GM12878 (cell line): ENCODE measurements at places on chromosomes 12 and 14. TPM values are rescaled to one million over a fixed set of nuclear protein-coding genes. Genes with fewer than 3 reads are reported as not detected.
A peak's percentile ranks its signal among the peaks of the same experiment; 100 is the strongest.

Gene KRT3
- total RNA-seq, result not detected in 2 replicates

- 0 out of 2 replicates have a peak, but pooled peaks cover 4% of the 10 kb centered on the region for H3K4me1 ChIP-seq
- DNase-seq, result no peak
- H3K36me3 ChIP-seq, result peaks cover 69% of the 10 kb centered on the region
- H3K4me3 ChIP-seq, result no peak overlapping the region
- H3K27ac ChIP-seq, result no peak overlapping the region
These were observed 57.7 kb downstream of the ATP2A2 start for GRCh38 chr12:110338754-110339153.

- peak overlapping the region; percentile 32; the same call in 1 of the 2 replicates for H3K4me3 ChIP-seq
- no peaks in the 10 kb centered on the region for H3K36me3 ChIP-seq
- H3K27me3 ChIP-seq, result no peaks in the 10 kb centered on the region
- peaks cover 11% of the 10 kb centered on the region for H3K4me1 ChIP-seq
- peak overlapping the region; percentile 6; the same call in 1 of the 2 replicates for H3K27ac ChIP-seq
These were observed 24.8 kb downstream of the ATF7 start for GRCh38 chr12:53601296-53601847.

DNA sequence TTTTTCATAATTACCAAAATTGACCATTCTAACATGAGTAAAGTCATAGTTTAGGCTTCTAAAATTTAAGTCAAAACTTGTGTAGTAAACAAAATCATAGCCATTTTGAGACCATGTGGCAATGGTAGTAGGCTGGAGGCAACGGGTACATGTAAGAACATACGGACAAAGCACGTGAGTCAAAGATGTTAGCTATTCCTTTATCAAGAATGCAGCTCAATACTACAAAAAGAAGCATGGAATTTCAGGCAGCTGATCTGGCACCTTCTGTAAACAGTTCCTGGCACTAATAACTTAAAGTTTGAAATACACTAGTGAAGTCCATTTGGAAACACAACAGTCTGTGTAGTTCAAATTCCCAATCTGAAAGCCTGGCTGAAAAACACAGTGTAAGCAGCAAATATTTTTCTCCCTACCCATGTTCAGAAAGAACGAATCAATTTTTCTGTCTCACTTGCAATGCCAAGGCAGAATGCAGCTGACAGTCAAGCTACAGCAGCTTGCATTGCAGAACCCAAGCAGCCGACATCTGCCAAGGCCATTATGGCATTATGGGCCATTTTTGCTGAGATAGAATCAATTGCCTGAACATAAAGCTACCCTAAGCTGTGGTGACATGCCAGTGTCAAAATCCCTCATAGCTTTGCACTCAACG lies 29.3 kb downstream of the MYF5 start:
- H3K27ac ChIP-seq, result no peak overlapping the region
- DNase-seq, result no peak
- H3K4me1 ChIP-seq, result no peaks in the 10 kb centered on the region
- H3K4me3 ChIP-seq, result no peak overlapping the region

GRCh38 chr12:102118874-102119273 lies 1.0 kb downstream of the NUP37 start:
- peaks cover 3% of the 10 kb centered on the region; the same call in 1 of the 2 replicates for H3K36me3 ChIP-seq
- no peak overlapping the region for H3K27ac ChIP-seq
- H3K4me3 ChIP-seq, result peak overlapping the region; percentile 88
- no peaks in the 10 kb centered on the region for H3K4me1 ChIP-seq

DNA sequence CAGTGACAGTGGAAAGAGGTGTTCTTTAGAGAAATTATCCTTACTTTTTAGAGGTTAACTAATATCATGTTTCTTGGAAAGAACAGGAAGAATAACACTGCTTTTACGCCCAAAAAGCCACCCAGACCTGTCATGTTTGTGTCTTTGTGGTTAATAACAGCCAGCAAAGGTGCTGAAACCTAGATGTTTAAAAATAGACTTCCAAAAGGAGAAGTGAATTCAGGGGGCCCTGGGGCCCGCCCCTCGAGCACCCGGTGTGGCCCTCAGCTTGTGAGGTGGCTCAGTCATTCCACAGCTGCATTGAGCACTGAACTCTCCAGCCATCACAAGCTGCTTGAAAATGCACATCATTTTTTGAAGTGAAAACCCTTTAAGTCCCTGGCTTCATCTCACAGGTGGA lies 20.8 kb upstream of the AMN start:
- peak overlapping the region; percentile 98 for H3K27ac ChIP-seq
- peaks cover 32% of the 10 kb centered on the region for H3K36me3 ChIP-seq
- peaks cover 59% of the 10 kb centered on the region for H3K4me1 ChIP-seq
- peak; percentile 76 for DNase-seq
- no peaks in the 10 kb centered on the region for H3K27me3 ChIP-seq

GRCh38 chr12:94404854-94405253 lies 54.8 kb downstream of the CEP83 start:
- H3K27me3 ChIP-seq, result no peaks in the 10 kb centered on the region
- peak overlapping the region; percentile 91 for H3K27ac ChIP-seq
- no peaks in the 10 kb centered on the region for H3K4me1 ChIP-seq
- no peaks in the 10 kb centered on the region; the same call in 1 of the 2 replicates for H3K36me3 ChIP-seq

DNA sequence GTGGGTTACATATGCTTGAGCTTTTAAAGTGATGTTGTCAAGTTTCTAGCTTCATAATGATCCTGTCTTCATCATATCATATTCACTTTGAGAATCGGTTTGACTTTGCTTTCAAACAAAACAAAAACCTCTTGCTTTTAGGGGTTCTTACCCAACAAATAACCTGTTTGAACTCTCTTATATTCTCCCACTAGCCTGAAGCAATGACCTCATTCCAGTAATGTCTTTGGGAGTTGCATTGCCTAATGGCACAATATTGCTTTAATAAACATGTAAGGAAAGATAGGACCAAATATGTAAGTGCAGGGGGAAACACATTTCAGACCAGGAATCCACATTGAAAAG lies 27.7 kb downstream of the WBP11 start:
- peaks cover 5% of the 10 kb centered on the region for H3K4me1 ChIP-seq
- H3K27me3 ChIP-seq, result no peaks in the 10 kb centered on the region
- H3K4me3 ChIP-seq, result peak overlapping the region; percentile 86
- no peak overlapping the region; the same call in 1 of the 2 replicates for H3K27ac ChIP-seq
- no peak for DNase-seq

DNA sequence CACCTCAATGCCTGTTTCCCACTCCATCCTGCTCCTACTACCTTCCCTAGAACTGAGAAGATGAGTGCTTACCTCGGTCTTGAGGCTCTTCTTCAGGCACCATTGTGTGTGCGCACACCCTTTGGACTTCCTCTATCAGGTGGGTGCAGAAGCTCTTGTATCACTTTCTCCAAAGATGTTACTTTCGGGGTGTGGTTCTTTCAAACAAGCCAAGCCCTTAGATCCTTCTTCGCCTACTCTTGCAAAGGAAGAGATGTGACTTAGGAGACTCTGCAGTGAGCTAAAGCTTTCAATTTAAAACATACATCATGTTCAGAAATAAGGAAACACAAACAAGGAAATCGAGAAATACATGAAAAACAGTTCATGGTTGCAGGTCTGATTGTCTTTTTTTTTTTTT lies at the start of gene CLEC4C:
Gene CLEC4C (minus strand): TSS at position 130 of the 400 bp plus-strand sequence. CDS start 27 bp downstream, at position 103.
- no peak for DNase-seq
- H3K4me1 ChIP-seq, result peaks cover 24% of the 10 kb centered on the region
- peak within 1 kb of the TSS; percentile 39; the same call in 1 of the 2 replicates for H3K27ac ChIP-seq

DNA sequence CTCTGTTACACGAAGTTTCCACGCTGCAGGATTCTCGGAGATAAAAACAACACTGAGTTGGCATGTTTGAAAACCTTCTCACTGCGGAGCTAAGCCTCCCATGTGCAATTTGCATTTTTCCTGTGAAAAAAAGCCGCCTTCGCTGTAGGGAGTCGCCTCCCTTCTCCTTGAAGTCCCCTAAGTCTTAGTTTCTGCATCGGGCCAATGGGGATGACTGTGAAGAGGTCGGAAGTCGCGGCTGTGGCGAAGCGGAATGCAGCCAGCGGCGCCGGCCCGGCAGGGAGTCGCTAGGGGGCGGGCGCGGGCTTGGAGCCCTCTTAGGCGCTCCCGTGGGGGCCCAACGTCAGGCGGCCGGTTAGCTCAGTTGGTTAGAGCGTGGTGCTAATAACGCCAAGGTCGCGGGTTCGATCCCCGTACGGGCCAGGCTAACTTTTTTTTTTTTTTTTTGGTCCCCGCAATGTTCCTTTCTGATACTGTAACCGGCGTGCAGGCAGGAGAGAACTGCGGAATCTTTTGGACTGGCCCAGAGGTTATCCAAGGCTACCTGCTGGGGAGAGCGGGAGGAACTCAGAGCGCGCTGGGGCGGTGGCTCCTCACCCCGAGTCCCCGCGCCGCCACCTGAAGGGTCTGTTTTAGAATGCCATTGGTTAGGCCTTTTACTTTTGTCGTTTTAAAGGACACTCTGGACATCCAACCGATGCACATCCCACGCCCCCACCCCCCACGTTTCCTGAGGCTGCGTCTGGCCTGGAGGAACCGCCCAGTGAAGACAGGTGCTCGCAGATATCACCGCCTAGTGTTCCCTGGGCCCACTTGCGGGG lies 2.6 kb upstream of the ZNF839 start:
- peak overlapping the region; percentile 61; the same call in 1 of the 2 replicates for H3K27ac ChIP-seq
- peak overlapping the region; percentile 75 for H3K4me3 ChIP-seq
- H3K4me1 ChIP-seq, result peaks cover 27% of the 10 kb centered on the region
- DNase-seq, result peak; percentile 61

DNA sequence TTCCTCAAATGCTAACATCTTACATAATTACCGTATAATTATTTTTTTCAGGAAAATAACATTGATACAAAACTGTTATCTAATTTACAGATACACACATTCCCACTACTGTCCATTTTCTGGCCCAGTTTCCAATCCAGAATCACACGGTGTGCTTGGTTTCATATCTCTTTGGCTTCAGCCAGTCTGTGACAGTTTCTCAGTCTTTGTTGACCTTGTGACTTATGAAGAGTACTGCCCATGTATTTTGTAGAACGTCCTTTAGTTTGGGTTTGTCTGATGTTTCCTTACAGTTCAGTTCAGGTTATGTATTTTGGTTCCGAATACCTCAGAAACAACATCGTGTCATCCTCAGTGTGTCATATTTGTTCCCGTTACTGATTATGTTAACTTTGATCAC lies 16.2 kb downstream of the RXYLT1 start:
- DNase-seq, result no peak
- no peaks in the 10 kb centered on the region for H3K4me1 ChIP-seq
- no peaks in the 10 kb centered on the region for H3K27me3 ChIP-seq

DNA sequence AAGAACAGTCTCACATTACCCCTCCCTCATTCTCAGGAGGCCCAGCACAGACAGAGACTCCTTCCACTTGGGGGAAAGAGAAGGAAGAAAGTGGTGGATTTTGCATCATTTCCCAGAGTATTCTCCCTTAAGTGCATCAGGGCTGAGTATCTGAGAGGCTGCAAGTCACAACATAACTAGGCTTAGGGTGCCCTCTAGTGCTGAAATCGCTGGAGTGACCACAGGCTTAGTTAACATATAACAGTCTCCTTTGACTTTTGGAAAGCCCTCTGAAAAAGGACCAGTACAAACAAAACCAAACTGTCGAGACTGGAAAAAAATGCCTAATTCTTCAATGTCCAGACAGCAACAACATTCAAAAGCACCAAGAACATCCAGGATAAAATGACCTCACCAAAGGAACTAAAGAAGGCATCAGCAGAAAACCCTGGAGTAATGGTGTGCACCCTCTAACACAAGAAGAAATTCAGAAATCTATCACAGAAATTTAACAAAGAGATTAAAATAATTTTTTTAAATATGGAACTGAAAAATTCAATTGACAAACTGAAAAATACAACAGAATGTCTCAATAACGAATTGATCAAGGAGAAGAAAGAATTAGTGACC lies 412.3 kb downstream of the RPS29 start:
- no peak overlapping the region for H3K4me3 ChIP-seq
- H3K4me1 ChIP-seq, result no peaks in the 10 kb centered on the region
- no peaks in the 10 kb centered on the region for H3K27me3 ChIP-seq
- H3K27ac ChIP-seq, result no peak overlapping the region
- DNase-seq, result peak; percentile 27

Gene SBNO1
- 38.2 and 39.7 TPM in 2 replicates for total RNA-seq

DNA sequence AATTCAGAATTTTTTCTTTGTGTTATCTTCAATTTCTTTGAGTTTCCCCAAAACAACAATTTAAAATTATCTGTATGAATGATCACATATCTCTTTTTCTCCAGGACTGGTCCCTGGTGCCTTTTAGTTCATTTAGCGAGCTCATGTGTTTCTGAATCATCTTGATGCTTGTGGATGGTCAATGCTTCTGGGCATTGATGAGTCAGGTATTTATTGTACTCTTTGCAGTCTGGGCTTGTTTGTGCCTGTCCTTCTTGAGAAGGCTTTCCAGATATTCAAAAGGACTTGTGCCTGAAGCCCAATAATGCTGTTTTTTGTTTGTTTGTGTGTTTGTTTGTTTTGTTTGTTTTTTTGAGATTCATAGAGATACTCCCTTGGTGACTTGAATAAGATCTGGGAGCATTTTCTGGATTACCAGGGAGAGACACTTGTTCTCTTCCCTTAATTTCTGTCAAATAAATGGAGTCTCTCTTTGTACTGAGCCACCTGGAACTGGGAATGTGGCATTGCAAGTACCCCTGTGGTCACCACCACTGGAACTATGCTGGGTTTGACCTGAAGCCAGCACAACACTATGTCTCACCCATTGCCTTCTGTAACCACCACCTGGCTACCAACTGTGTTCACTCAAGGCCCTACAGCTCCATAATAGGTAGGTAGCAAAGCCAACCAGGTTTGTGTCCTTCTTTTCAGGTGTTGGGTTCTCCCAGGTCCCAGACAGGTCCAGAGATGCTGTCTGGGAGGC lies 56.3 kb downstream of the SLC6A15 start:
- no peak overlapping the region for H3K27ac ChIP-seq
- no peaks in the 10 kb centered on the region for H3K4me1 ChIP-seq
- DNase-seq, result no peak
